Esophagus squamous epithelium (tissue), 5 donors: ENCODE measurements at places on chromosomes 4 and X. TPM values are rescaled to one million over a fixed set of nuclear protein-coding genes. Genes with fewer than 3 reads are reported as not detected.

Gene PDE5A
- total RNA-seq: 8.9 TPM

DNA sequence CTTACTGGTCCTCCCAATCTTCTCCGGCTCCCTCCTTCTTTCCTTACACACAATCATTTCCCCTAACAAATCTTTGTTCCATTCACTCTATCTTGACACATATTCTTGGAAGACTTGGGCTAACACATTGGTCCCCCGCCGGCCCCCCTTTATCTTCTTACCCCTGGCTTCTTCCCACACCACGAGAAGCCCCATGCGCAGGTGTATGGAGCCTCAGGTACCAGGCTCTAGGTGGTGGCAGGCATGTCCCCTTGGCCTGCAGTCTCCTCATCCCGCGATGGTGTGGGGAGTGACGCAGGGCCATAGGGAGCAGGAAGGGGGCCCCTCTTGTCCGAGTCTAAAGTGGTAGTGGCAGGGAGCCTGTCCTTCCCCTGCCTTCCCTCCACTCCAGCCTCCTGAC, 49.9 kb downstream of the DIPK2B start:
- H3K4me3 ChIP-seq: no peak overlapping the region
- no peak for DNase-seq
- no peaks in the 10 kb centered on the region for H3K27me3 ChIP-seq
- no peak overlapping the region for H3K27ac ChIP-seq

Gene TLR1
- 11.1 TPM for total RNA-seq

GRCh38 chrX:20143561-20143960, 1.9 kb upstream of the EIF1AX start:
- no peak for DNase-seq
- H3K27ac ChIP-seq: peak overlapping the region; percentile 95
- no peaks in the 10 kb centered on the region for H3K27me3 ChIP-seq

GRCh38 chr4:109465069-109465468, 31.5 kb downstream of the SEC24B start:
- H3K4me1 ChIP-seq: no peaks in the 10 kb centered on the region
- H3K4me3 ChIP-seq: no peak overlapping the region
- no peak for DNase-seq
- H3K36me3 ChIP-seq: no peaks in the 10 kb centered on the region

DNA sequence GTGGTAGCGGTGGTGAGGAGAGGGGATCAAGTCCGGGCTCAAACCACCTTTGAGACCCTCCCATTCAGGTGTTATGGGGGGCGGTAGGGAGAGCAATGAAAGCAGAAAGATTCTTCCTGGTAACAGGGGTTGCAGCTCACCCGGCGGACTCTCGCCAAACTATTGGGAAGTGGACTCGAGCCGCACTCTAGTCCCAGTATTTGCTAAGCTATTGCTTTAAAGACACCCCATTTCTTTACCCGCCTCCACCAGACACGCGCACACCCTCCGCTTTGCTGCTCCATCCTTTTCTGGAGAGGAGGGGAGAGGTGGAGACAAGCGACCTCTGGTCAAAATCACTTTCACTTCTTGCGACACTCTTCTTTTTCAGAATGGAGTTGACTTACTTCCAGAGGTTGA, 625 bp upstream of the GABRA4 start:
- H3K4me3 ChIP-seq: peak overlapping the region; percentile 23
- no peak for DNase-seq
- no peak overlapping the region for H3K27ac ChIP-seq
- peaks cover 16% of the 10 kb centered on the region for H3K4me1 ChIP-seq

GRCh38 chr4:23970201-23970850, 80.5 kb upstream of the PPARGC1A start:
- peaks cover 3% of the 10 kb centered on the region for H3K4me1 ChIP-seq
- H3K27me3 ChIP-seq: no peaks in the 10 kb centered on the region
- no peak for DNase-seq
- no peak overlapping the region for H3K27ac ChIP-seq
- H3K36me3 ChIP-seq: no peaks in the 10 kb centered on the region

- H3K4me3 ChIP-seq: no peak overlapping the region
- DNase-seq: no peak
- H3K27me3 ChIP-seq: no peaks in the 10 kb centered on the region
- H3K4me1 ChIP-seq: no peaks in the 10 kb centered on the region
- no peak overlapping the region for H3K27ac ChIP-seq
Observed at GRCh38 chrX:363621-364375, 22.9 kb downstream of the PPP2R3B start.

DNA sequence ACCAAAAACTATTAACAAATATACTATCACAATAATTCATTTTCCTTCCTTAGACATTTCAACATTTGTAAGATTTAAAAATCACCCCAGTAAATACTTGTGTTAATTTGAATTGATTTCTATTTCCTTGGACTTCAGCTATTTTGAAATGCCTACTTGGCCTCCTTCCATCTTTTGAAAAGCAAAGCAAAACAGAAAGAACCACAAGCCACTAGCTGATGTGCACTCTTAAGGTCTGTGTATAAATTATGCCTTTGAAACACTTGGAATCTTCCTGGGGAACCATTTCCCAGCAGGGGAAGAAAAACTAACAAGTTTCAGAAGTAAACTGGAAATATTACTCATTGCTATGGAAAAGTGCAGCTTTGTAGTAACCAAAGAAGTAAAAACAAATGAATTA, 139.8 kb downstream of the CLCN4 start:
- no peak overlapping the region for H3K27ac ChIP-seq
- no peaks in the 10 kb centered on the region for H3K4me1 ChIP-seq
- H3K36me3 ChIP-seq: no peaks in the 10 kb centered on the region
- H3K4me3 ChIP-seq: no peak overlapping the region

Gene CRMP1
- total RNA-seq: not detected

DNA sequence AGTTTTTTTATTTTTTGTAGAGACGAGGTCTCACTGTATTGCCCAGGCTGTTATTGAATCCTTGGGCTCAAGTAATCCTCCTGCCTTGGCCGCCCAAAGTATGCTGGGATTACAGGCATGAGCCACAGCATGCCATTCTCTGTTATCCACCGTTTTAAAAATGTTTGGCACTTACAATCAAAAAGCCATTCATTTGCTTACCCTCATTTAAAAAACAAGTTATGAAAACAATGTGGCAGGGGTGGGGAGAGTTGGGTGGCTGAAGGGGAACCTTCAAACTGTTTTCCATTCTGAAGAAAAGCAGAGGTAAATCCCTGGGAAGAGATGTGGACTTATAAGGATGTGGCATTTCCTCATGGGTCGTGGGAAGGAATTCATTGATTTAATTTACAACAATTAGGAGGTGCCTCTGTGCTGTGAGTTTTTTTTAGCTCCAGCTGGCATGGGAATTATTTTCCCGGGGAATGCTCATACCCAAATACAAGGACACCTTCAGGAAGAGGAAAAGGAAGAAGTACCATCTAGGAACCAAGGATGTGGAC, 103.5 kb downstream of the MID1 start:
- H3K27me3 ChIP-seq: no peaks in the 10 kb centered on the region
- no peak overlapping the region for H3K27ac ChIP-seq
- no peak overlapping the region for H3K4me3 ChIP-seq

- no peak overlapping the region for H3K4me3 ChIP-seq
- no peak overlapping the region for H3K27ac ChIP-seq
- no peak for DNase-seq
- H3K4me1 ChIP-seq: no peaks in the 10 kb centered on the region
- H3K27me3 ChIP-seq: no peaks in the 10 kb centered on the region
- peaks cover 78% of the 10 kb centered on the region for H3K36me3 ChIP-seq
Observed at GRCh38 chr4:85951-86350, 32.8 kb downstream of the ZNF595 start.

Gene SCRG1
- total RNA-seq: 0.08 TPM

DNA sequence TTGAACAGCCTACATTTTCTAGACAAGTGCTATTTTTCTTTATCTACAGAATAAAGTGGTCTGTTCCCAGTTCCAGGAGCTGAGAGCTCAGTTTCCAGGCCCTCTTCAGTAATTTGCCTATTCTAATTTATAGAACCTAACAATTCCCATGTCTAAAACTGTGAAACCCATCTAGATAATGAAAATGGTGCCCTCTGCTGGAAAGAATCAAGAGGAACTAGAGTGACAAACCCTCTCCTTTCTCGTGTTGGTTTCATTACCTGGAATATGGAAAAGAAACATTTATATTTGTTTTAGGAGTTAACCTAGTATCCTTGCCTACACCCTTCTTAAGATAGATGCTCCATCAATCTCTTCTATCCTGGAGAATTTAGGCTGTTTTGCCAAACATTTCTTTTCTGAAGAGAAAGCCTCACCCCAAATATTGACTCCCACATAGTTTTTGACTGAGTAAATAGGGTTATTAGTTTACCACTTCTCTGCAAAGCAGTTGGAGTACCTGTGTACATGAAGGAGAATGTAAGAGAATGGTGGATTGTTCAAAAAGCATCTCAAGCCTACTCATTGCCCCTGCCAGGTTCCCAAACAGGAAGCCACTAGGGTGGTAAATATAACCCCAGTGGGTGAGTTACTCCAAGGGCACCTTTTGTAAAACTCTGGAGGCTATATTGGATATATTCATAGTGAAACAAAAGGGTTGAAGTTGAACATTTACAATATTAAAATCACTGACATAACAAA, 121.6 kb downstream of the RASL11B start:
- H3K4me1 ChIP-seq: no peaks in the 10 kb centered on the region
- DNase-seq: no peak
- no peak overlapping the region for H3K4me3 ChIP-seq
- H3K27me3 ChIP-seq: no peaks in the 10 kb centered on the region
- peak overlapping the region; percentile 20 for H3K27ac ChIP-seq

Gene DIPK2B
- 11.6 TPM for total RNA-seq

Gene PAGE5
- not detected for total RNA-seq

Gene KCNIP4
- total RNA-seq: not detected

Gene PNPLA4
- 16.9 TPM for total RNA-seq

GRCh38 chr4:26522478-26522877, 32.2 kb upstream of the CCKAR start:
- H3K4me1 ChIP-seq: peaks cover 8% of the 10 kb centered on the region
- H3K4me3 ChIP-seq: no peak overlapping the region
- H3K27me3 ChIP-seq: peaks cover 48% of the 10 kb centered on the region
- DNase-seq: no peak
- no peaks in the 10 kb centered on the region for H3K36me3 ChIP-seq

Gene CNGA1
- 2.6 TPM for total RNA-seq

DNA sequence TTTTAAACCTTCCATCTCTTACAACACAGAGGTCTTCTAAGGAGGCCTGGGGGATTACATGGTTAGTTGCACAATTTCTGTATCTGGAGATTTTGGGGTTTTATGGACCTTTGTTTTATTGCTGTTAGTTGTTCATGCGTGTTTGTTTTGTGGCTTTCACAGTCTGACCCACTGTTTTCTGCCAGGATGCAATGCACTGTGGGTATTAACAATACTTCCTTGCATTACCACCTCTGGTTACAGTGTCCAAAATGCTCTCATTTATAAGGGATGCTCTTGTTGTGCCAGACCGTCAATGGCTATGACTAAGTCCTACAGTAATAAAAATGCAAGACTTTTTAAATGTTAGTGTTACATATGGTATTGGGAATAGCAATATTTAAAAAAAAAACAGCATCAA, 730.2 kb downstream of the KCTD8 start:
- no peaks in the 10 kb centered on the region for H3K36me3 ChIP-seq
- H3K4me3 ChIP-seq: no peak overlapping the region

Gene MAGIX
- total RNA-seq: 5.1 TPM

DNA sequence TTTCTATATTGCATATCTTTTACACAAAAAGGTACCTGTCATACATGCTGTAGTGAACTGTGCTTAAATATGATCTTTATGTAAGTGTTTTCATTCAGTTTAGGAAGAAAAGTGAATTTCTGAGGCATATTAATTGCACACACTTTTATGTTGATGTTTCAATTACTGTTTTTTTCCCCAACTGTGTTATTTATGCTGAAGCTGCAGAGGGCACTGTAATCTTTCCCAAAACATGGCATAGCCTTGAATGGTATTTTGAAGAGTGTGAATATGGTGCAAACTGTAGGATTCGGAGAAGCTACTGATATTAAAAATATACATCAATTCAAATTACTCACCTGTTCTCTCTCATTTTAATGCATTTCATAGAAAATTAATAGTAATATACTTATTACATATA, 6.0 kb upstream of the CENPE start:
- no peak overlapping the region for H3K4me3 ChIP-seq
- no peaks in the 10 kb centered on the region for H3K4me1 ChIP-seq
- no peak for DNase-seq
- no peaks in the 10 kb centered on the region for H3K27me3 ChIP-seq
- H3K36me3 ChIP-seq: no peaks in the 10 kb centered on the region
- no peak overlapping the region for H3K27ac ChIP-seq

Gene EVC2
- 5.1 TPM for total RNA-seq

DNA sequence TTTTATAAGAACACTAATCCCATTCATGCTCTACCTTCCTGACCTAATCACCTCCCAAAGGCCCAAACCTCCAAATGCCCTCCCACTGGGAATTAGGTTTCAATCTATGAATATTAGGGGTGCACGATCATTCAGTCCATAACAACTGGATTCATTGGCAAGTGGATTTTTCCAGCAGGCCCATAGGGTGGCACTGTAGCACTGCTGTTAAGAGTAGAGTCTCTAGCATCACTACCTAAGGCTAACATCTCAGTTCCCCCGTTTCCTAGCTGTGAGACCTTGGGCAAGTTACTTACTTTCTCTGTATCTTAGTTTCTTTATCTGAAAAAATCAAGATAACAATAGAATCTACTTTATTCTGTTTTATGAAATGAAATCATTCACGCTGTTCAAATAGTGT, 315.8 kb downstream of the STIM2 start:
- H3K36me3 ChIP-seq: no peaks in the 10 kb centered on the region
- H3K27ac ChIP-seq: no peak overlapping the region
- no peak overlapping the region for H3K4me3 ChIP-seq
- H3K4me1 ChIP-seq: no peaks in the 10 kb centered on the region
- no peaks in the 10 kb centered on the region for H3K27me3 ChIP-seq

- H3K36me3 ChIP-seq: no peaks in the 10 kb centered on the region
- DNase-seq: no peak
- H3K4me3 ChIP-seq: no peak overlapping the region
- no peaks in the 10 kb centered on the region for H3K27me3 ChIP-seq
Observed at GRCh38 chr4:8646296-8647093, 53.9 kb downstream of the CPZ start.

Gene DTHD1
- total RNA-seq: 0.22 TPM

DNA sequence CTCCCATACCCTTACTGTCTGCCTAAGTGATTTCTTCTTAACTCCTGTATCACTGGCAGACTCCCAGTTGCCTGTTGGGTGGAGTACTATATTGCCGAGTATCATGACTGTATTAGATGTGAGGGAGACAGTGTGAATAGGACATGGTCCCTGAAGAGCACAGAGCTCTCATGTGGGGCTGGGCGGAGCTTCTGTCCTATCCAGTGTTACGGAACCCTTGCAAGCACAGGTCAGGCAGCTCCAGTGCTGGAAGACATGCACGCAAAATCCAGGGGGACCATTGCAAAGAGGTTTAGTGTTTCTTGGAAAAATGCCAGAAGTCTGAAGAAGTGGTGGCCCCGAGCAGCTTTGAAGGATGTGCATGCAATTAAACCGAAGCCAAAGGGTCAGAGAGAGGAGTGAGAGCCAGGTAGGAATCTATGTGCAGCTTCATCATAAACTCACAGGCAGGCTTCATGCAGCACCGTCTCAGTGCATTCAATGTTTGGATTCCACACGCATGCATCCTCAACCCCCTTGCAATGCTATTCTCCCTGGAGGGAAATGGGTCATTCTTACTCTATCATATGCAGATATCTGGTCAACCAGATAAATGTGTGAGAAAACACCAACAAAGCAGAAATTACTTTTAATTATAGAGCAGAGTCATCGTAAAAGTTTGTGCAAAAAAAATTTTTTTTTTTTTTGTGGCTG, 49.7 kb upstream of the DHRSX start:
- H3K4me1 ChIP-seq: no peaks in the 10 kb centered on the region
- H3K4me3 ChIP-seq: no peak overlapping the region
- DNase-seq: no peak

- H3K27ac ChIP-seq: no peak overlapping the region
- H3K4me3 ChIP-seq: no peak overlapping the region
- H3K4me1 ChIP-seq: no peaks in the 10 kb centered on the region
- peaks cover 8% of the 10 kb centered on the region for H3K36me3 ChIP-seq
- DNase-seq: no peak
Observed at GRCh38 chr4:1375051-1375721, 28.2 kb downstream of the UVSSA start.
